ENCODE measurements at places on chromosomes 5 and 9.

DNA sequence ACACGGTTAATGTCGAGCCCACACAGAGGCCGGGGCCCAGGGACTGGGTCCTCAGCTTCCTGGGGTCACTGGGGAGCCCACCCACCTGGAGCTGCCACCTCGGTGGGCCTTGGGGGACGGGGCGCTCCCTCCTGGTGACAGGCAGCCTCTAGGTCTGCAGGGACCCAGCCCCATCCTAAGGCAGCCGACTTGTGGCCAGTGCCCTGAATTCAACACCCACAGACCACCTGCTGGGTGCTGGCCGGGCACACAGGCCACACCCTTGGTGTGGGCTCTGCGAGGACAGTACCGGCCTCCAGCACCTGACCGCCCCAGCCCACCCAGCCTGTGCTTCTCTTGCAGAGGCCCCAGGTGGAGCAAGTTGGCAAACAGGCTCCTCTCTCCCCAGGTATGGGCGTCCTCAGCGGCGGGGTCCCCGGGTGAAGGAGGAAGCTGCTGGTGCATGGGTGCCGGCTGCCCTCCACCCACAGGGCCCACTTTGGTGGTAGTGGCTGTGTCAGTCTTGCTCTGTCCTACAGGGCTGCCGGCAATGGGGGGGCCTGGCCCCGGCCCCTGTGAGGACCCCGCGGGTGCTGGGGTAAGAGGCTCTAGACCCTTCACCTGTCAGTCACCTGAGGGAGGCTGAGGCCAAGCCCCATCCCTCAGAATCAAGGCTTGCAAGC lies 8.3 kb downstream of the ENTPD8 start:
- no peak for DNase-seq

DNA sequence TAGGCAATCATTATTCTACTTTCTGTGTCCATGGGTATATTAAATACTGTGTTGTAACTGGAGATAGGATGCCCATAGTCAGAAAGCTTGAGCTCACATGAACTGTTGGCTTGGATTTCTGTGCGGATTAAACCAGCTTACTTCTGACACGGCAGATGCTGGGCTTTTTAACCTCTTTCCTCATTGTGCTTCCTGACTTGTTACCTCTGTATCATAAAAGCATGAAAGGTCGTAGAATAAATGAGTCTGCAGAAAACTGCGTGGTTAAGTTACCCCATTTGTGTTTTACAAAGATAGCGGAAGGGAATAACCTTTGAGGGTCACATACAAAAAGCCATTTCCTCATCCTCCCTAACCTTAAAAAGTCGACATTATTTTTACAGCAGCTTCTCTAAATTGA lies 199.5 kb upstream of the DMRT1 start:
- DNase-seq = no peak

GRCh38 chr5:71564895-71565294 lies 22.2 kb upstream of the MCCC2 start:
- no peak for DNase-seq

DNA sequence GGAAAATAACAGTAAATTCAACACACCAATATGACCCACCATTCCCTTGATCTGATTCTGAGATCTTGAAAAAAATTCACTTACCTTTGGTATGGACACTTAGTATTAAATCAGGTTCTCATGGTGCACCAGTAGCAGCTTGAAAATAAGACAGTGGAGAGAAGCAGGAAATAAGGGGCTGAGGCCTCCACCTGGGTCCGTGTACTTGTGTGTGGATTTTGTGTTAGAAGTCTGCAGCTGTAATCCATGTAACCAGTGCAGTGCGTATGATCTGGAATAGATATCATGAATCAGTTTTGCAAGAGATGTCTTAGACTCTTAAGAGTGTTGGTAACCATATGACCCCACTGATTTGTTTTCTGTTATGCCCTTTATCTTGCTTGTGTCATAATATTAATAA lies 107.1 kb downstream of the FBXL7 start:
- no peak for DNase-seq

DNA sequence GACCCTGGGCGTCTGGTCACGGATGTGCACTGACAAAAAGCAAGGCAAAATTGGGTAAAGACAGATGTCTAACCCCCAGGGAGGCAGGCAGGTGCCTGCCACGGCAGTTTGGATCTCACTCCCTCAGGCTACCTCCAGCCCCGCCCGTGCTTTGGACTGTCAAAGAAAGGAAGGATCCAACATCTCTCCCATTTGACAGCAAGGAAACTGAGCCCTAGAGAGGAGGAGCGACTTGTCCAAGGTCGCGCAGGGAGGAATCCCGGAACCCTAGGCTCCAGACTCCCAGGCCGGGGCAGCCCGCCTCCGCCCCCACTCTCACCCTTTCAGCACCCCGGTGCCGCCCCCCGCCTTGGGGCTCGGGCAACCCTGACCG lies 376 bp downstream of the GOLGA1 start:
- DNase-seq = no peak

DNA sequence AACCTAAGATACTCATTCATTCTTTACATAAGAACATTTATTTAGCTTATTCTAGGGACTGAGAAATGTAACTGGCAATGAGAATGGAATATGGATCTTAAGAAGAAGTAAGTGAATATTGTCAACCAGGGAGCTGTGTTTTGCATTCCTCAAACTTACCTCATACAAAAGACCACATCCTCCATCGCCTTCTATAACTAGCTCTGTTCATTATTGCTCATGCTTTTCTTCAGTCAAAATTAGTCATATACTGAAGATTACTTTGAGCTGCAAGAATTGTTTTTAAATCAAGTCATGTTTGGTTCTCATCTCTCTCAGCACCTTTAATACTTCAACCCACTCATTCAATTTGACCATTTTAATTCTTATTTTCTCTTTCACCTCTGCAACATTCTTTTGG lies 140.3 kb upstream of the RASA1 start:
- DNase-seq = no peak

DNA sequence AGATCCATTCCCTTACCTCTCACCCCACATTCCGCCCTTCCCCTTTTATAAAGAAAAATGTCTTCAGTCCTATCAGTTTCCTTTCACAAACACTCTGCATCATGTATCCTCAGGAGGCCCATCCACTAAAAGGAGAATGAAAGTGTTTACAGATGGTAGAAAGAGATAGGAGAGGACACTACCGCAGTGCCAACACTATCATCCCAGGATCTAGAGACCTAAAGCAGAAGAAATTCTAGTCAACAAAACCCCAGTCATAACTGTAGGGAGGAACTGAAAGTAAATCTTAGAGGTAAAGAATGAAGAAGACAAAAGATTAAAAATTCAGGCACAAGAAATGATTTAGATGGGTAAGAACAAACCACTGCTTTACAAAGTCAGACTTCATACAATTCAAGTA lies 114.1 kb downstream of the MLLT3 start:
- DNase-seq = no peak

DNA sequence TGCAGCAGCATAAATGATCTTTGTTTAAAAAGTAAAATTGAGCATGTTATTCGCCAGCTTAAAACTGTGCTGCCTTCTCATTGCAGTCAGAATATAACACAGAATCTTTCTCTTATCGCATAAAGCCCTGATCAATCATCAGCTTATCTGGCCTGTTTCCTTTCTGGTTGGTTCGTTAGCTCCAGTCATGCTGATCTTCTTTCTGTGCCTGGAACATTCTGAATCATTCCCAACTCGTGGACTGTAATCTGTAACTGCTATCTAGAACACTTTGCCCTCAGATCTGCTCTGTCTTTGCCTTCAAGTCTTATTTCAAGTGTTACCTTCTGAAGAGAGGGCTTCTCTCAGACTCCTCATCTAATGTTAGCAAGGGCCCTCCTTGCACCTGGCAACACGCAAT lies 11.9 kb upstream of the FER start:
- no peak for DNase-seq

GRCh38 chr5:141701360-141702119 lies 19.5 kb upstream of the ARAP3 start:
- DNase-seq = no peak

DNA sequence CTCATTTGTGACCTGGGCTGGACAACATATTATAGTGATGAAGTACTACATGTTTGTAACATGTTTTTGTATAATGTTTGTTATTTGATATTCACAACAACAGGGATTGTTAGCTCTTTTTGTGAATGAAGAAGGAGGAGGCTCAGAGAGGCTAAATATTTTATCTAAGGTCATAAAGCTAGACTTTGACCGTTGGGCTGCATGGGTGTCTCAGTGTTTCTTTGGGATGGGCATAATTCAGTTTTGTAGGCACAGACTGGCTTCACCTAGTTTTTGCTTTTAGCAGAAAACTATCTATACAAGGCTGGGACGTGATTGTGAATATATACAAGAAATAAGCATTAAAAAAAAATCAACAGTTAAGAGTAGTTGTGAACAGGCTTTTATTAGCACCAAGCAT lies 15.0 kb upstream of the GNG10 start:
- no peak for DNase-seq

DNA sequence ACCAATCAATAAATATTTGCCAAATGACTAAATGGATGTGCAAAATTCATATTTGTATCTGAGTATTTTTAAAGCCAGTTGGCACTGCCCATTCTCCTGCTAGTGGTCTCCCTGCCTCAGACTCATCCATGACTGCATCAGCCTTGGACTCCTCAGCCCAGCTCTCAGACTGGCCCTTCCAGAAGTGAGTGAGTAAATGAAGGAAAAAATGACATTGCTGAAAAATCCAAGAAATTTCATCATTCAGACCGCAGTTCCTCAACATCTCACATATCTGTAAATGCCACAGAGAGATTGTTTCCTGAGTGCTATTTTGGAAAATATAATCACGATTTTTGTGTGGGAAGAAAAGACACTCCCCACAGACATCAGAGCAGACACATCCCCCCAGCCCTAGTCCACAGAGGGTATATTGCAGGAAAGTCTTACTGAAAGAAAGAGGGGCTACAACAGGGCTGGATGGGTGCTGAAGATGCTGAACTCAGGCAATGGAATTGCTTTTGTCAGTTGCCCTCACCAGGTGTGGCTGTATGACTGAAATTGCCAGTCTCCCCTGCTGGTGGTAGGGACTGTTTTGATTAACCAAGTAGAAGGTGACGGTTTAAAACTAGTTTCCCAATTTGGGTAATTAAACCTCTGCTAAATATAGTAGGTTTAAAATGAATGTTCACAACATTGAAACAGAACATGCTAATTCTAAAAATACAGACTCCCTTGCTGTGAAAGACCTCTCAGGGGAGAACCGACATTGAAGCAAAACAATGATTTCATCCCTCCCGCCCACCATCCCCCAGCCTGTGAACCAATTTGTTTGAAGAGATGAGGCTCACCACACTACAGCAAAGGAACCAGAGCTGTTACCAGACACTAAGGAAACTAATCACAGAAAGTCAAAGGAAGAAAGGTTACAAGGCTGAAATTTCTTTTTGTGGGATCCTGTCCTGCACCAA lies 158.8 kb downstream of the DEPDC1B start:
- DNase-seq = no peak

DNA sequence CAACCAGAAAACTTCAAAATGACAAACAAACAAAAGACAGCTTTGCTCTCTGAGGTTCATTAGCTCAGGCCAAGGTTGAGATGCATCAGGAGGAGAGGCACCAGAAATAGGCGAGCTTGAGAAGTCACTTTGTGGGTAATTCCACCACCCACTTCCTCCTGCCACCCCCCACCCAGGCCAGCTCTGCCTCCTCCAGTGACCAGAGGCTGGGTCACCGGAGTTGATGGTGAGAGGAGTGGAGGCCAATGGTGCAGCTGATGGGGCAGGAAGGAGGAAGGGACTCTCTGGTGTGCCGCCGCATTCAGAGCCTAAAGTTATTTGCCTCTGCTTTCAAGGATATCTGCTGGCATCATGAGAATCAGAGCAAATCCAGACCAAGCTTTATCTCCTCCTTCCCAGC lies 73.8 kb upstream of the ASTN2 start:
- no peak for DNase-seq
